KBM-7 (cell line): ENCODE measurements at places on chromosomes 1 and 21.
A peak's percentile ranks its signal among the peaks of the same experiment; 100 is the strongest.

DNA sequence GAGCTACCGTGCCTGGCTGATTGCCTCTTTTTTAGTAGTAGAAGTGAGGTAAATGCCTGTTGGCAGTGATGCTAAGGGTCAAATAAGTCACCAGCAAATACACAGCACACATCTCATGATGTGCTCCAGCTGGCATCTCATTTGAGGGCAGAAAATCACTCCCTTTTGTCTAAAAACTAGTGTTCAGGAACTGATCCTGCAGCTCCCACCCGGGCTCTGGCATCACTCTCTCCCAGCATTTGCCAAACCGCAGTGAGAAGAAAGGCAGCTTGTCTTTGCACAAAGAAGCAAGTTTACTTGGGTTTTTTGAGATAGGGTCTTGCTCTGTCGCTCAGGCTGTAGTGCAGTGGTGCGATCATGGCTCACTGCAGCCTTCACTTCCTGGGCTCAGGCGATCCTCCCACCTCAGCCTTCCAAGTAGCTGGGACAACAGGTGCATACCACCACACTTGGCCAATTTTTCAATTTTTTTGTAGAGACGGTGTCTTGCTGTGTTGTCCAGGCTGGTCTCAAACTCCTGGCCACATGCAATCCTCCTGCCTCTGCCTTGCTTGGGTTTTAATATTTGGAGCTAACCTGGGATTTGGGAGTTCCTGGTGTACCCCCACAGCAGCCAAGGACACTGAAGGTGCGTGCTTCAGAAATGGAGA is 4.1 kb downstream of the RBP7 start:
- no peak for DNase-seq

GRCh38 chr1:218878369-218878768 is 295.3 kb upstream of the LYPLAL1 start:
- no peak for DNase-seq

GRCh38 chr1:161914595-161914994 is 109.1 kb downstream of the OLFML2B start:
- DNase-seq, result no peak

DNA sequence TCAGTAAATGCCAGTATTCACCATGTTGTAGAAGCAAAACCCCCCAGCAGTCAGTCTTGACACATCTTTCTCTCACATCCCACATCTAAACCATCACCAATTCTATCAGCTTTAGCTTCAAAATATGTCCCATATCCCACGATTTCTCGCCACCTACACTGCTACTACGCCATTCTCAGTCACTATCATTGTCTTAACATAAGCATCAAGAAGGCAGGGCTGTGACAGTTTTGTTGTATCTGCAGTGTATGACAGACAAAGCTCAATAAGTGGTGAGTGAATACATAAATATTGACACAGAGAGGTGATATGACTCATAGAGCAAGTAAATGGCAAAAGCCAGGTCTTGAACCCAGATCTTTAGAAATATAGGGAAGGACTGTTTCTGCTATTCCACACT is 59.9 kb downstream of the JAK1 start:
- DNase-seq, result no peak

DNA sequence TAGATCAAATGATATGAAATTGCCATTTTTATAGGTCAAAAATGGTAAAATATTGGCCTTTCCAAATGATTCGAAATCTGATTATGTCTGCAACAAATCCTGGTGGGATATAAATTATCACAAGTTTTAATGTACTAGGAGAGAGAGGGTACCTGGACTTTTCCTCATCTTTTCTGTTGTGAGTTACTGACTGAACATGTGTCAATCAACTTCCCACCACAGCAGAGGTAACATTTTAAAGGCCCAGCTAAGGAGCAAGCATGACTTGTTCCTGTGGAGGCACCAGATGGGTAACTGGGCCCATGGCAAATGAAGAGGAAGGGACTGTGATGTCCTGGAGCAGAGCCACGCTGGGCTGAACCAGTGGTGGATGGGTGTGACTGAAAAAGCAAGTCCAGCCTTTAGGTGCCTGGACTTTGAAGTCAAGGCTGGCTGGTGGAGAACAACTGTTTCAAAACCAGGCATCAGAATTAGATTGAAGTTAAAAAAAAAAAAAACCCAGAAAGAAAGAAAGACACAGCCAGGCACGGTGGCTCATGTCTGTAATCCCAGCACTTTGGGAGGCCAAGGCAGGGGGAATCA is 6.6 kb downstream of the MR1 start:
- DNase-seq, result no peak

DNA sequence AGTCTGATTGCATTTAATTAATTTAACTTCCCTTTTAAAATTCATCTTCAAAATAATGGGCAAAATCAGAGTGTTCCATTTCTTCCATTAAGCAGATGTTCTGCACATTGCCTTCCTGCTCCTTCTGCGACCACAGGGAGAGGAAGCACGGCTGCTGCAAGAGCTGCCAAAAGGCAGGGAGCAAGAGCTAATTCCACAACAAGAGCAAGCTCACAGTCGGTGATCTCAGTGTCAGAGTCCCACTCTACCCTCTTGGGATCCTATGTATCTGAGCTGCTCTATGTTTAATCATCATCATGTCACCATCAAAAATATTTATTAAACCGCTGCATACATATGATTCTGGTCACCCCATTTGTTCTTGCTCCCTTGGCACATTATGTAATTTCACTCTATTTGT is 255.3 kb upstream of the CAMK1G start:
- no peak for DNase-seq

DNA sequence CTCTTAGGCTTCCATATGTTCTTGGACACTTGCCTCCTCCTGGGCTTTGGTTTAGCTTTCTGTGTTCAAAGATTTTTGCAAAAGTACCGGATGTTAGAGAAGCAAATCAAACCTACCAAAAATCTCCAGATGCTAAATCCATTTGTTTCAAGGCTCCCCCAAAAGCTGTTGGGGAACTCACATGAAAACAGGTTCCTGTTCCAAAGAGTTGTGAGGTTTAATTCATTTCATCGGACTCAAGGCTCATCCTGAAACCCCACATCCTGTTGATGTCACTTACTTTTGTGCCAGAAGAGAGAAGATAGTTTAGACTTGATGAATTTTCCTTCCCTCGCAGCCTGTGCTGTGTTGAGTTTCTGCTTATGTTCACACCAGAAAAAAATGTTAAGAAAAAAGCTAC is 41.7 kb upstream of the RXRG start:
- DNase-seq, result no peak

GRCh38 chr1:6757719-6758435 is 27.4 kb upstream of the CAMTA1 start:
- DNase-seq, result no peak

DNA sequence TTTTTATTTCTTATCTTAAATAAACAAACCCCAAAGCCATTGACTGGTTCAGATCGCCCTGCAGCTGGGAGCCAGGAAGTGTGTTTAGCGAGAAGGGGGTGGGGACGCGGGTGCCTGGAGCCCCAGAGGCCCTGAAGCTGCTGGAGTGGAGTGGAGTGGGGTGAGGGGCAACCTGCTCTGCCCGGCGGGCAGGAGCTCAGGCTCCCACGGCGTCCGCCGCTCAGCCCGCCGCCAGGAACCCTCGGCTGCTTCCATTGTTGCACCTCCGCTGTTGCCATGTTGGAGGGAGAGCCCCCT is 673 bp downstream of the PIK3C2B start:
- peak; percentile 78 for DNase-seq

- no peak for DNase-seq
Observed at GRCh38 chr1:226479474-226479873, 69.1 kb upstream of the STUM start.

- DNase-seq, result peak; percentile 43
Observed at GRCh38 chr1:21331752-21332478, 41.7 kb upstream of the ECE1 start.

- no peak for DNase-seq
Observed at GRCh38 chr1:237342730-237343129, 300.7 kb downstream of the RYR2 start.

DNA sequence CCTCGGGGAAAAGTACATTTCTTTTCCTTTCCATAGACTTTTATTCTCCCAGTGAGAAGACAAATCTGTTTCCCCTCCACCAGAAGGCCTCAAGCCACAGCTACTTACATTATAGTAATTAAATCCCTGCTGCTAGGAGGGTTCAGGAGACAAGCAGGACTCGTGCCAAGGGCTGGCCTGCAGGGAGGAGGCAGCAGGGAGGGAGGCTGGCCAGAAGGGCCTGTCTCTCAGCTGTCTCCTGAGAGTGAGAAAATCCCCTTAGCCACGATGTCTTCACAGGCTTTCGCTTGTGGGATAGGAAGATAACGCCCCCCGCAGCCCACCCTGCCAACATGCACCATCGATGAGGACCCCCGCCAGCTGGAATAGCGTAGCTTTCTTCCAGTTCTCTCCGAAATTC is 14.0 kb downstream of the KCNN3 start:
- no peak for DNase-seq

DNA sequence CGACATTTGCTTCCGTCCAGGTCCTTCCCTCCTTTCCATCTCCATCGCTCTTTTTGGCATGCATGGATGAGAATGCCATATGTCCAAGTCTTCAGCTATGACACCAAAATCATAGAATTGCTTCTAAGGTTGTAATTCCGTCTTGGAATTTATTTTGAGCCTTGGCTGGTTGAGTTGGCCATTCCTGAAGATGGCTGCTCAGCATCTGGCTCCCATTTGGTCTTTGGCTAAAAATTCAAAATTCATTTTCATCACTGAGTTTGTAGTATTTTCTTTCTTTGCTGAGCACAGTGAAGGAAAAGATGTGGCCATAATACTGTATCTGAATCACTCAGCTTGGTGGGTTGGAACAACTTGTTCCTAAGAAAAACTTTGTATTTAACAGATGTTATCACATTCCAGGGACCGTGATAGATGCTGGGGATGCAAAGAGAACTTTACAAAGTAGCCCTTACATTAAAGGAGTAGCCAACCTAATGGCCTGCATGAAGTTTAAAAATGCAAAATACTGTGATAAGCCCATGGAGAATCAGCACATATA is 15.6 kb downstream of the JUN start:
- DNase-seq, result no peak

- no peak for DNase-seq
Observed at GRCh38 chr1:45545019-45545493, 5.6 kb upstream of the AKR1A1 start.

GRCh38 chr1:27941671-27942540 is 7.1 kb downstream of the SMPDL3B start:
- DNase-seq, result no peak

- DNase-seq, result no peak
Observed at GRCh38 chr1:208136459-208137182, 107.6 kb downstream of the PLXNA2 start.

GRCh38 chr1:54498383-54499096 is 49.5 kb upstream of the ACOT11 start:
- DNase-seq, result no peak

DNA sequence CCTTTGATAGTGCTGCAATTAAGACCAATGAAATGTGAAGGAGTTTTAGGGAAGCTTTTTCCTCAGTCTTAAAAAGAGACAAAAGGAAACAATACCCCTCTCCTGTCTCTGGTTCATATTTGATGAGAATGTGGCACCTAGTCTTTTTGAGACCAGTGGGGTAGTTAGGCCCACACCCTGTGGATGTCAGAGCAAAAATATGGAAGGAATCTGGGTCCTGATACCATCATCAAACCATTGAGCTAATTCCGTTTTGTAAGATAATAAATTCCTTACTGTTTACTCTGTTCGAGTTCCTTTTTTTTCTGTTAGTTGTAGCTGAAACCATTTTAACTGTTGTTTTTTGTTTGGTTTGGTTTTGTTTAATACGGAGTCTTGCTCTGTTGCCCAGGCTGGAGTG is 33.3 kb downstream of the PTPRC start:
- DNase-seq, result no peak

DNA sequence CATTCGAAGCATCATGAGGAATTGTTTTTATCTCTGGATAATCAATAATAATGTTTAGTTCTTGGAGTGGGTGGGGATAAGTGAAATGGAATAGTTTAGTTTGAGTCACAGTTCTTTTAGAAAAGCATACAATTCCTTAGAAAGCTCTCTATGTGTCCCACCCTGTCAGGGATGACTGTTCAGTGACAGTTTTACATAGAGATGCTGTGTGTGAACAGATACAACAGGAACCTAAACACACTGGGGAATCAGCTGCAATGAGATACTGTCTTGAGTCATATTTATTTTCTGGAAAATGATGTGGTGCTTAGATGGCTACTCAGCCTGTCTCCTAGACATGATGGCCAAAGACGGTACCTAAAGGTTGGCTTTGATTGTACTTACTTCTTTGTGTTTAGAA is 25.7 kb upstream of the CCDC190 start:
- DNase-seq, result no peak

DNA sequence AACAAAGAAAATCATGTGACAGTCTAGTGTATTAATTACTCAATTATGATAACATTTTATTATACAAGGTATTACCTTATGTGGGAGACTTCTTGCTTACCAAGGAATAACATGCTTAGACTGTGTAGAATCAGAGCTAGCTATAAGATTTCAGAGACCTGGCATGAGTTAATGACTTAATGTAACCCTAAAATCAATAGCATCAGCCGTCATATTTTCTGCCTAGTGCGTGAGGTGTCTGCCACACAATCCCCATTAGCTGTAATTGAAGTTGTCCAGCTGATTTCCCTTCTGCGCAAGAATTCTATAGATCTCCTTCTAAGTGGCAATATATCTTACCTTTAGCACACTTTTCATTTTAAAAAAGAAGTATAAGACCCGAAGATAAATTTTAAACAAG is 28.8 kb downstream of the CHODL start:
- no peak for DNase-seq

- DNase-seq, result peak; percentile 56
Observed at GRCh38 chr21:38472412-38473108, 25.7 kb downstream of the ERG start.
